Stimulated activated CD8-positive, alpha-beta memory T cell treated with anti-CD3 and anti-CD28 coated beads, Interleukin-2, amount 100 ng/mL, for 1 hour (primary cell): ENCODE measurements at places on chromosomes 13 and 19.

DNA sequence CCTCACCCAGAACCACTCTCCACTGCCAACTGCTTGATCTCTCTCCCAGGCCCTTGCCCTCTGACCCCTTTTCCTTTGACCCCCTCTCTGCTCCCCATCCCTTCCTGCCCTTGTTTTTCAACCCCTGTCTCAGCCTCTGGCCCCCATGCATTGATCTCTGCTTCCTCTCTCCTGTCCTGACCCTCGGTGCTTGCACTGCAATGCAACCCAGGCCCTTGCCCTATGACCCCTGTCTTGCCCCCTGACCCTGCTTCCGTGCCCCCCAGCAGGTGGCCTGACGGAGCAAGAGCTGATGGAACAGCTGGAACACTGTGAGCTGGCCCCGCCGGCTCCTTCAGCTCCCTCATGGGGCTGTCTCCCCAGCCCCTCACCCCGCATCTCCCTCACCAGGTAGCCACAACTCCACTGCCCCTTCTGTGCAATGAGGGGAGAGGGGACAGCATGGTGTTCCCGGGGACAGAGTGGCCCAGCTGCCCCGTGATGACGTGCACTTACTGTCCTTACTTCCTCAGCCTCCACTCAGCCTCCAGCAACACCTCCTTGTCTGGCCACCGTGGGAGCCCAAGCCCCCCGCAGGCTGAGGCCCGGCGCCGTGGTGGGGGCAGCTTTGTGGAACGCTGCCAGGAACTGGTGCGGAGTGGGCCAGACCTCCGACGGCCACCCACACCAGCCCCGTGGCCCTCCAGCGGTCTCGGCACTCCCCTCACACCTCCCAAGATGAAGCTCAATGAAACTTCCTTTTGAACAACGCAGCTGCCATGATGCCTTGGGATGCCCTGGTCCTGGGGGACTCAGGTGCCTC is 10.5 kb upstream of the LTBP4 start:
- DNase-seq = no peak

- DNase-seq = no peak
Measured at GRCh38 chr19:14002571-14003250, 3.4 kb downstream of the RFX1 start.

DNA sequence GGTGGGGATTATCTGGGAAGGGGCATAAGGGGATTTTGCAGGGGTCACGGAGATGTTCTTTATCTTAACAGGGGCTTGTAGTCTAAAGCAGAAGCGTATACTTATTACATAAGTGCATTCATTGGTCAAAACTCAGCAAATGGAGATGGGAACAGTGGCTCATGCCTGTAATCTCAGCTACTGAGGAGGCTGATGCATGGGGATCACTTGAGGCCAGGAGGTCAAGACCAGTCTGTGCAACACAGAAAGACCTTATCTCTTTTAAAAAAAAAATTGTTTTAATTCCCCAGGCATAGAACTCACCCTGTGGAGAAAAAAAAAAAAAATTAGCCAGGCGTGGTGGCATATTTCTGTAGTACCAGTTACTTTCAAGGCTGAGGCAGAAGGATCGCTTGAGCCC is 18.9 kb downstream of the FAM187B start:
- DNase-seq = no peak

GRCh38 chr19:31648347-31648746 is 299.1 kb upstream of the TSHZ3 start:
- no peak for DNase-seq

DNA sequence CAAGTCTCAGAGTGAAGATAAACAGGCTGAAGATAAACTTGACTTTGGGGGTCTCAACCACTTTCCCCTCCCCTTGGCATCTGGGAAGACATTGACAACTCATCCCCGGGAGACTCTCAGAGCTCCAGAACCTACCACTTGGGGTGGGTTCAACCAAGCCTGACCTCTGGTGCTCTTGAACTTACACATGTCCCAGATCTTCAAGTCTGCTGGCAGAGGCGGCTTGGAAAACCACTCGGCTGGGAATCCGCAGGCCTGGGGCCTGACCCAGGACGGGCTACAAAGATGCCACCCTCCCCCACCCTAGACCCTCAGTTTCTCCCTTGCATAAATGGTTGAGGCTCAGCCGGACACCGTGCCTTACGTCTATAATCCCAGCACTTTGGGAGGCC is 512 bp downstream of the LRRC8E start:
- DNase-seq = no peak

DNA sequence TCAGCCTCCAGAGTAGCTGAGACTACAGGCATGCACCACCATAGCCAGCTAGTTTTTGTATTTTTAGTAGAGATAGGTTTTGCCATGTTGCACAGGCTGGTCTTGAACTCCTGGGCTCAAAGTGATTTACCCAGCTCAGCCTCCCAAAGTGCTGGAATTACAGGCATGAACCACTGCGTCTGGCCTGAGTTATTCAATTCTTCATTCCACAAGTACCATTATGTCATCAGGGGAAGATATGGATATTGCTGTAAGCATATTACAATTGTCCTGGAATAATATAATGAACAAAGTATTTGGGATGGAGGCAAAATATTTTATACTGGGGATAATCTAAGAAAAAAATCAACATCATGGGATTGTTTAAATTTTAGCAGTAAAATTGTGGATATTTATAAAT is 646.0 kb upstream of the SLITRK6 start:
- DNase-seq = no peak

DNA sequence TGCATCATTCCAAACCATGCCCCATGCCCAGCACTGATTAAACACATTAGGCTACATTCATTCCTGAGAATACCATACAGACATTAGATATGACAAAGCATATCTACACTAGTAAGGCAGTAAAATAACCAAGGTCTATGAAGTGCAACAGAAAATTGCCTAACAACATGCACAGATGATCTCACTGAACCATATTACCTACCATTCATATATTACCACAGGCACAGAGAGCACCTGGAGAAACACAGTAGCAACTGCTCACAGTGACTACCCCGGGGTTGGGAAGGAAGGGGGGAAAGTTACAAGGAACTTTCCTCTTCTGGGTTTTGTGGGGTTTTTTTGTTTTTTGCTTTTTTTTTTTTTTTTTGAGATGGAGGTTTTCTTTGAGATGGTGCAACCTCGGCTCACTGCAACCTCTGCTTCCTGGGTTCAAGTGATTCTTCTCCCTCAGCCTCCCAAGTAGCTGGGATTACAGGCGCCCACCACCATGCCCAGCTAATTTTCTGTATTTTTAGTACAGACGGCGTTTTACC is 669.6 kb downstream of the UQCRFS1 start:
- no peak for DNase-seq

DNA sequence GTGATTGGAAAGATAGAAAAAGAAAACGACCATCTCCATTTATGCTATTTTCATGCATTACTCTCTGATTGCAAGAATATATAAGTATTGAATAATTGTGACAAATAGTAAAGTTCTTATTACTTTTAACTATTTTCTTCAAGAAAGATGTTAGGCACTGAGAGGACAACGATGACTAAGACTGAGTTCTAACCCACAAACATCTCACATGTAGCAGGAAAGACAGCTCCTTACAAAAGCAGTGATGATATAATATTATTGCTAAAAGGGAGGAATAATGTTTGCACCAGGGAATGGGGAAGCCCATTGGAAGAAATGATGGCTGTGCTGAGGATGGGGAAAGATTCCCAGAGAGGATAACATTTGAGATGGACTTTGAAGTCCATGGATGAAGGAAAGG is 22.6 kb downstream of the RXFP2 start:
- DNase-seq = no peak

DNA sequence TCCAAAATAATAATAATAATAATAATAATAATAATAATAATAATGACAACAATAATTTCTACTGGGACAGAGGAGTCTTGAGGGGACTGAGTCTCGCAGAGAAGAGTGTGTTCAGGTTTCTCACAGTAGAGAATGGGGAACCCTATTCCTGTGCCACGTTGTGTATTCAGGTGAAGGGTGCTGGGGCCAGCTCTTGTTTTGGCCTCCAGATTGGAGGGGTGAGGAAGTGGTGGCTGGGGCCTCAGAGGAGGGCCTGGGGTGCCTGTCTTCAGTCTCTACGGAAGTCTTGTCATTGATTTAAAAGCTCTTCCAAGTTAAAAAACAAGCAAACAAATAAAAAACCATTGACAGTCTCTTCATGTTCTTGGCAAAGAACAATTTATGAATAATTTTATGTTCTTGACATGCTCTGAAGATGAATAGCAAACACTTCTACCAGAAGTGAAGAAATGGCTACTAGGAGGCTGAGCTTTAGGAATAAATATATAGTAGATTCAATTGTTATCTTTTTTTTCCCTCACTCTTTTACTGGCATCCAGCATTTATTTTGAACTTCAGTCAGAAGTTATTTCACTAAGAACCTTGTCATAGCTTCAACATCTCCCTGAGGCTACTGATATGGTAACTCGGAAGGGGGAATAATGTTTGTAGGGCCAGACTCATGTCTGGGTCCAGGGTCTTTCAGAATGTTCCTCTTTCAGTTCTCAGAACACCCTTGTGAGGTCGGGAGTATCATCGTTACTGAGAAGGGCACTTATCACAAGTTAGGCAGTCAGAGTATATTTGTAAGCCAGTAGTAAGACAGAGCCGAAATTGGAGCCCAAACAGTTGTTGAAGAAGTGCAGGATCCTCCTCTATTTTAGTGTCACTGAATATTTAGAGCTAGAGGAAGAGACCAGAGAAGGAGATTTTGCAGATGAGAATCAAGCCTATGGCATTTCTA is 13.1 kb downstream of the LRCH1 start:
- DNase-seq = no peak

- no peak for DNase-seq
Measured at GRCh38 chr19:18362934-18363542, 22.6 kb downstream of the PGPEP1 start.

- peak; percentile 58 for DNase-seq
Measured at GRCh38 chr19:43519436-43520088, 7.4 kb downstream of the ETHE1 start.

DNA sequence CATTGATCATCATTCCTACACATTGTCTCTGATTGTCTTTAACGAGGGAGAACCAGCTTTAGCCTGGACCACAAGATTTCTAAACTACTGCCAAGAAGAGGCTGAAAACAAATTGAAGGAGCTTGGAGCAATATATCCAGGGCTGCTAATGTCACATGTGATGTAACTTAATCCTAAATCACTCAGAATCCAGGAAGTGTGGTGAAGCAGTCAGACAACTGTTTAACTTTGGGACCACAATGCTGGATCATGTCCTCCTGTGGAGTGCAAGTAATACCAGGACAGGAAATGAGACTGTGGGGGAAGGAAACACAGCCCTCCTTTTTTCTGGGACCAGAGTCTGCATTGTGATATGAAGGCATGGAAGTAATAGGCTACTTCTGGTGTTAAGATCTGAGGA is 430.2 kb downstream of the KCTD12 start:
- DNase-seq = no peak

GRCh38 chr13:102555914-102556553 is 40.8 kb upstream of the TPP2 start:
- DNase-seq = no peak

DNA sequence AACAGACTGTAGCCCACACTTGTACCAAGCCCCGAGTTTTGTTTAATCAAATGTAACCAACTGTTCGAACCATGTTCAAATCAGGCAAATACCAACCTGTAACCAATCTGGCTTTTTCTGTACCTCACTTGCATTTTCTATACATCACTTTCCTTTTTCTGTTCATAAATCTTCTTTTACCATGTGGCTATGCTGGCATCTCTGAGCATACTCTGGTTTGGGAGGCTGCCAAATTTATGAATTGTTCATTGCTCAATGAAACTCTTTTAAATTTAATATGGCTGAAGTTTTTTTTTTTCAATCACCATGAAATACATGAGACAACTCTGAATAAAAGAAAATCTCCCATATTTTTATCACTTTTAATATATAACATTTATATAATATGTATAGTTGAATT is 256.1 kb downstream of the SLITRK6 start:
- no peak for DNase-seq
